NCI-H446 treated with DMSO at 0.1 percent for 48 hours (cell line): ENCODE measurements at places on chromosomes 2 and 18.

- no peak for DNase-seq
These were observed 1.7 kb downstream of the TMSB10 start for GRCh38 chr2:84906900-84907714.

DNA sequence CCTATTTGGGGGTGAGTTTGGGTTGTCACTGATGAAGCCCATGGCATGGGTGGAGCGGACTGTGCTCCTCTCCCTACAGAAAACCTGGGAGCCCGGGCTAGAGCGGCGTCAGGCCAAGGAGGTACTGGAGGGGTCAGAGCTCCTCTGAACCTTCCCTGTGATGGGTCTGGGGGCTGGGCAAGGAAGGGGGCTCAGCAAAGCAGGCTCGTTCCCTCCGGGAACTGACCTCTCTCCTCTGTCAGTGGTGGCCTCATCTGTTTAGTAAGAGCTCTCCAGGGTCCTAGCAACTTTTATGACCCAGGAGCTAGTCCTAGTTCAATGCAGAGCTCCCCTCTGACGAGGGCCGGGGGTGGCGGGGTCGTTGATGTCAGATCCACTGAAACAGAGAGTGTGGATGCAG, 62.4 kb upstream of the OTOF start:
- no peak for DNase-seq

DNA sequence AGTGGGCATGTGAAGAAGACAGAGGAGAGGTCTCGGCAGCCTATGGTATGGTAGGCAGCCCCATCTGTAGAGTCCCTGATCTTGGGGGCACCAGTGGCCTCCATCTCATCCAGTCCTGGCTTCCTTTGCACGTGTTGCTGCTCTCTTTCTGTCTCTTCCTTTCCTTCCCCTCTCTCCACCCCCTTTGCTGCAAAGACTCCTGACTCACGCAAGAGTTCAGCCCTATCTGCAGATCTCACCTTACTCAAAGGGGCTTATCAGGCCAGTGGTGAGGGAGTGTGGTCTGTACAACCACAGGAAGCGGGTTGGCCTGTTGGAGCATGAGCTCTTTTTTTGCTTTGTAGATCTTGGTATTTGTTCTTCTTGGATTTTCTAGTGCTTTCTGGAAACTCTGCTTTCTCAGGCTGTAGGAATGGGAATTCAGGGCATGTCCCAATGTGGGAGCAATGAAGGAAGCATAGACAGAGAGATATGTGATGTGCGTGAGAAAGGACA, 14.6 kb upstream of the NT5DC4 start:
- DNase-seq, result no peak

- no peak for DNase-seq
These were observed at the start of gene LDLRAD4 for GRCh38 chr18:13218368-13218991. LDLRAD4 (plus strand) TSS chr18:13218760.

- no peak for DNase-seq
These were observed 182.2 kb upstream of the ZFP36L2 start for GRCh38 chr2:43408407-43409160.

- DNase-seq, result no peak
These were observed 51.7 kb upstream of the MYL1 start for GRCh38 chr2:210366675-210367080.

DNA sequence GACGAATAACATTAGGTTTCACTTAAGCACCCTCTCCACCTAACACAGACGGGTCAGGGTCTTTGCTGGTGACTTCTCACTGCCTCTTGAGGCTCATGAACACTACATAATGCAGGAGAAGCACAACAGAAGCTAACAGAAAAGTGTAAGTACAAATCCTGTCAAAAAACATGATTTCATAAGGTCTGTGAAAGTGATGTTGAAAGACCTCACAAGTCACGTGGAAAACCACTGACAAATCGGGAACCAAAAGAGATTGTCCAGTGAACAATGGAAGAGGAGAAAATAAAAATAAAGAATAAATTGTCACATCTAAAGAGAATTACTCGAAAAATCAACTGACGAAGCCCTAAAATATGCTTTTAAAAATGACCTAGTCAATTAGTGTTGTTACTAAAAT, 14.0 kb downstream of the PSD4 start:
- no peak for DNase-seq

DNA sequence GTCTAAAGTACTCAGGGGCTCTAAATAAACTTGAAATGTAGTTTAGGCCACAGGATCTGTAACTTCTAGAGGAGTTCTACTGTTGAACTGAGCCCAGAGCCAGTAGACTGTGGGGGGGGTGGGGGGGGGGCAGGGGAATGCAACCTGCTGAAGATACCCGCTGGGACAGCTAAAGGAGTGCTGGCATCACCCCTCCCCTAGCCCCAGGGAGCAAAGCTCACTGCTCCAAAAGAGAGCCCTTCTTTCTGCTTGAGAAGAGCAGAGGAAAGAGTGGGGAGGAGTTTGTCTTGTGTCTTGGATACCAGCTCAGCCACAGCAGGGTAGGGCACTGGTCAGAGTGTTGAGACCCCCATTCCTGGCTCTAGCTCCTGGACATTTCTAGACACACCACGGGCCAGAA, 414.0 kb upstream of the KLHL29 start:
- DNase-seq, result no peak

GRCh38 chr2:84297155-84297554, 161.9 kb downstream of the SUCLG1 start:
- no peak for DNase-seq

GRCh38 chr2:184472481-184472880, 125.8 kb upstream of the ZNF804A start:
- DNase-seq, result no peak

- no peak for DNase-seq
These were observed 49.1 kb downstream of the COBLL1 start for GRCh38 chr2:164792316-164793170.
